Panc1 (cell line): ENCODE measurements at places on chromosomes 7 and 10.

DNA sequence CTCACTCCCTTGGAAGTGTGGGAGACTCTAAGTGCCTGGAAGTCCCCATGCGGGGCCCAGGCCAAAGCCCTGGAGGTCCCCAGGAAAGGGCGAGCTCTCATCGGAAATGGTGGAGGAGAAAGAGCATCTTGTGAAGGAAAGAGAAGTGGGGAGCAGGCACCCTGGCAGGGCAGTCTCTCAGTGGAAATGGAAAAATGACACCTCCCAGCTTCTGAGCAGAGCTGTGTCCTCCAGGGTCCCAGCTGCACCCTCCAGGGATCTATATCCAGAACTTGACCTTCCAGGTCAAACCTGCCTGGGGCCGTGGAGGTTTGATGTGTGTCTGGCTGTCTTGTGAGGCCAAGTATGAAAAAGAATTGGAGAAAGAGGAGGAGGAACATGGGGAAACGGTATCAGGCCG is 29.5 kb downstream of the PAX2 start:
- no peak overlapping the region for H3K27ac ChIP-seq
- peaks cover 4% of the 10 kb centered on the region for H3K36me3 ChIP-seq
- no peak overlapping the region for H3K4me3 ChIP-seq
- no peaks in the 10 kb centered on the region for H3K27me3 ChIP-seq
- peaks cover 10% of the 10 kb centered on the region for H3K4me1 ChIP-seq

GRCh38 chr10:22727663-22728062 is 13.3 kb upstream of the PIP4K2A start:
- H3K4me3 ChIP-seq = no peak overlapping the region
- DNase-seq = no peak
- no peak overlapping the region for H3K27ac ChIP-seq
- H3K36me3 ChIP-seq = no peaks in the 10 kb centered on the region
- no peaks in the 10 kb centered on the region for H3K27me3 ChIP-seq

GRCh38 chr10:88116481-88116880 is 253.1 kb downstream of the PTEN start:
- no peaks in the 10 kb centered on the region for H3K36me3 ChIP-seq
- H3K27ac ChIP-seq = no peak overlapping the region
- DNase-seq = no peak
- no peak overlapping the region for H3K4me3 ChIP-seq

GRCh38 chr10:125101049-125101448 is 59.3 kb downstream of the CTBP2 start:
- H3K36me3 ChIP-seq = peaks cover 10% of the 10 kb centered on the region
- no peak for DNase-seq
- peaks cover under 1% of the 10 kb centered on the region; the same call in 1 of the 2 replicates for H3K4me1 ChIP-seq
- no peak overlapping the region for H3K4me3 ChIP-seq
- H3K27me3 ChIP-seq = no peaks in the 10 kb centered on the region

GRCh38 chr7:67407392-67408071 is 410.9 kb downstream of the TYW1 start:
- peaks cover 2% of the 10 kb centered on the region; the same call in 1 of the 2 replicates for H3K27me3 ChIP-seq
- H3K36me3 ChIP-seq = no peaks in the 10 kb centered on the region
- no peak overlapping the region for H3K27ac ChIP-seq
- H3K4me1 ChIP-seq = no peaks in the 10 kb centered on the region
- no peak for DNase-seq
- H3K4me3 ChIP-seq = no peak overlapping the region

DNA sequence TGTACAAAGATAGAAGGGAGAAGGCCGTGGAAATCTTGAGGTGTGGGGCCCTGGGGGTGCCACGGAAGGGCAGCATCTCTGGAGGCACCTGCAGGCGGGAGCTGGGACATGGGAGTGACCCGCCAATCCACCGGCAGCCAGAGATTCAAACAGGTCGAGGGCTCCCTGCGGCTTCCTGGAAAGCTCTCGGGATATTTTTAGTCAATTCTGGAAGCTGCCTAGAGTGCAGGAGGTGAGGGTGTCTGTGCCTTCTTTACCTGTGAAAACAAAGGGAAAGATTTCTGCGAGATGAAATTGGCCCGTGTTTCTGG is 16.6 kb downstream of the MNX1 start:
- no peaks in the 10 kb centered on the region for H3K27me3 ChIP-seq
- no peaks in the 10 kb centered on the region for H3K36me3 ChIP-seq
- no peak for DNase-seq
- no peak overlapping the region for H3K4me3 ChIP-seq
- H3K4me1 ChIP-seq = no peaks in the 10 kb centered on the region

DNA sequence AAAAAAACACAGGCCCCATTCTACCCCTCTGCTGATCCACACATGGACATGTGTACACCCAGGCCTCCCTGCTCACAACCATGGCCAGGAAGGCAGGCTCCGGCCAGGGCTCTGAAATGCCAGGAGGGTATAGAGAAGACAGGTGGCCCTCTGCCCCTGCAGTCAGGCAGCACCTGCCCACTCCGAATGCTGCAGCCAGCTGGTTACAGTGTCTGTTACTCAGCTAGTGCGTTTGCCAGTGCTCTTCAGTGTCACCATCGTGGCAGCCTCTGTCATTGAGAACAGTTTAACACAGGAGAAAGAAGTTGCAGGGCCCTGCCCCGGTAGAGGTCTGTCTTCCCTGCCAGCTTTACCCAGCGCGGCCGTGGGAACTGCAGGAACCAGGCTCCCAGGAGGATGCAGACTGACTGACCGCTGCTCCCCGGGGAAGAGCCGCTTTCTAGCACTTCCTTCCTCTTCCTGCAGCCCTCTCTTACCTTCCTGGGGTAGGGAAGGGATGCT is 128.8 kb upstream of the FAM20C start:
- no peaks in the 10 kb centered on the region for H3K36me3 ChIP-seq
- H3K4me1 ChIP-seq = no peaks in the 10 kb centered on the region
- H3K4me3 ChIP-seq = no peak overlapping the region
- DNase-seq = no peak

DNA sequence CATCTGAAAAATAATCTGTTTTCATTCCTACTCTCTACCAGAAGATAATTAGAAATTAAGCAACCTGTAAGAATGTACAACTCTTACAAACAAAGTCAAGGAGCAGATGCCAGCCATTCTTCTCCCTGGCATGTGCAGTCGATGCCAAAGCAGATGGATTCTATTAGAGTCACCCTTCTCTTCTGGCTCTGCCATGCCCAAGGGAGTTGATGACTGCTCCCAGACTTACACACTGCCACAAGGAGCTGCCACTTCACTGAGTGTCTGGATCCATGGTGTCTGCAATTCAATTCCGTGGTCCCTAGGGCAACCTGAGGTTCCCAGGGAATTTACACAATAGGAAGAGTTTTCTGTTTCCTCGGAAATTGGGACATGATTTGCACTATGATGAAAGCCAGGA is 89.1 kb upstream of the IFRD1 start:
- no peak overlapping the region for H3K27ac ChIP-seq
- H3K36me3 ChIP-seq = no peaks in the 10 kb centered on the region
- H3K27me3 ChIP-seq = no peaks in the 10 kb centered on the region
- H3K4me3 ChIP-seq = no peak overlapping the region
- DNase-seq = no peak
- H3K4me1 ChIP-seq = no peaks in the 10 kb centered on the region

DNA sequence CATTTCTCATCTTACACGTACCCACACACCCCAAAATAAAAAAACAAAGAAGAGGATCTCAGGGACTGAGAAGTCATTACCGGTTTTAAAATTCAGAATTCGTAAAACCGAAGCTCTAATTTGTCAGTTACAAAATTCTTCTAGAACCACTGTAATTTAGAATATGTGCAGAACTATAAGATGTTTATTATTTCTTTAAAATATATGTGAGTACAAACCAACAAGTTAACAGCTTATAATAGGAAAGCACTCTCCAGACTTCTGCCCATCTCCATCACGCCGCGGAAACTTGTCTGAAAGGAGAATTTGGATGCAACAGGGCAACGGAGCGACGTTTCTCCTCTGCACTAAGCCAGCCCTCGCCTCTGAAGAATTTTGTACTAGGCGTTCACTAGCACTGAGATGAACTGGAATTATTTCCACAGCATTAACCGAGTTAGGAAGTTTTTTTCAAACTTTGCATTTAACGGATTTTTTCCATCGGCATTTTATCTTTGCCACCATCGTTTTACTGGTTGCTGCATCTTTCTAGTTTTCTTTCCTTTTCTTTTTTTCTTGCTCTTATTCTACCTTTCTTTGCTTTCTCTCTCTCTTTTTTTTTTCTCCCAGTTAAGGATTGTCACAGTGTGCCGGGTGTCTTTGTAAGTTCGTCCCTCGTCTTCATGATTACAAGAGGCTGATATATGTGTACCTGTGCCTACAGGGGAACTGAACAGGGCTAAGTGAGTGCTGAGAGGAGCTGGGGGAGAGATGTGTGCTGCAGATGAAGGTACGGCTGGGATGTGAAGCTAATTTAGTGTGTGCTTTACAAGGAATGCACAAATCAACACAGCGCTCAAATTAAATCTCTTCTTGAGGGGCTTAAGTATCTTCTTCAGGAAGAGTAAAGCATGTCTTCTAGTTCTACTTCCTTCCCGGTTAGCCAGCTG is 295.9 kb upstream of the NFE2L3 start:
- H3K4me1 ChIP-seq = peaks cover 16% of the 10 kb centered on the region
- H3K27me3 ChIP-seq = peaks cover 32% of the 10 kb centered on the region
- no peaks in the 10 kb centered on the region for H3K36me3 ChIP-seq
